AG04450 (cell line): ENCODE measurements at places on chromosomes 11 and 22.

DNA sequence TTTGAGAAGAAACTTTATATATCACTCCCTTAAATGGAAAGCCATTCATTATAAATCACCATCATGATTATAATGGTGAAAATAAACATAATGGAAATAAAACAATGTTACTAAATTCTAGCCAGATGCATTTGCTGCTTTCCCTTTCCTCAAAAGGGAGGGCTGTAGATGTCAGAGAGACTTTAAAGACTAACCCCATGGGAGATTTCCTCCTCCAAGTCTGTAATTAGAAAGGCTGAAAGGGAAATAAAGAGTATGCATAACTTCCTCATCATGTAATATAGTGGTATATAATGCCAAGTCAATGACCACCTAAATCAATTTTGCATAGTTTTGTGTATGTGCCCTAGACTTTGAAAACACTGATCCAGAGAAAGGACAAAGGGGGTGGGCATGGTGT is 6.4 kb downstream of the CD6 start:
- DNase-seq = no peak

GRCh38 chr11:12121011-12121410 is 10.6 kb downstream of the MICAL2 start:
- no peak for DNase-seq

DNA sequence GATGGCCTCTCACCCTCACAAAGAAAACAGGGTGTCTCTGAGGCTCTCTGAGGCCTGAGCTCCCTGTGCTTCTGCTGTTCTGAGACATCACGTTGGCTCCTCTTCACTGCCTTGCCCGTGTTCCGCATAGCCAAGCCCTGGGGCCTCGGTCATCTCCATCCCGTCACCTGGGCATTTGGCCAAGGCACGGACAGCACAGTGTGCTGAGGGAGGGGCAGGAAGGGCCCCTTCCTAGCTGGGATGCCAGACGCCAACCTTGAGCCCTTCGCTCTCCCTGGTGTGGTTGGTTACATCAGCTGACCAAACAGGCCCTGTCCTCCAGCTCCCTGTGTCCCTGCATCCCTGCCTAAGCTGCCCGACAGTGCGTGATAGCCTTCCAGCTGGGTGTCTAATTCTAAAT is 25.9 kb downstream of the MOV10L1 start:
- no peak for DNase-seq

DNA sequence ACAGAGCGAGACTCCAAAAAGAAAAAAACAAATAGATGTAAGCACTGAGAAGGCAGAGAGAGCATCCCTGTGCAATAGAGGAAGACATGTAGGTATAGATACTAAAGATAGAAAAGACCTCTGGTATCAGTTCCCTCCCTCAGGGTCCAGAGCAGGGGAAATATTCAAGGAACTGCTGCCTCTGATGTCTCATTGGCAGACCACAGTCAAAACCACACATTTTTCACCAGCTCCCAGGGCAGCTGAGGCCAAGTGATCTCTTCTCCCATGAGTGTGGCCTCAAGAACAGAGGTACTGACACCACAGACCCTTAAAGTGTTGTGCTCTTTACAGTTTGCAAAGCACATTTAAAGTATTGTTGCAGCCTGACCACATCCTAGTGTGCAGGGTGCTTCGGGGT is 288.5 kb downstream of the NTM start:
- no peak for DNase-seq

DNA sequence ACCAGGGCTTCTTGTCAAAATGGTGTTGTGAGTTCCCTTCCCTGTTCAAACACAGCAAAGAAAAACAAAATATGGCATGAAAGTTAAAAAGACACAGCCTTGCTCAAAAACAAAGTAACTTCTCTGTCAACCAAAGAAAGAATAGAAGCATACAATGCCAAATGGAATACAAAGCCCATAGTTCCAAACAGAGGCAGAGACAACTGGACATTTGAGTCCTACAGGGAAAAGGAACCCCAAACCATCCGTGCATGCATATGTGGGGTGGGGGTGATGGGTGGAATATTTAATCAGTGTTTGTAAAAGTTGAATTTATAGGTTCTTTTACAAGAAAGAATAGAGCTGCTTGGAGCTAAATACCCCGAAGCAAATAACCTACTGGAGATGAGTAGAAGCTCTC is 218.7 kb downstream of the FAM76B start:
- DNase-seq = no peak

- no peak for DNase-seq
Observed at GRCh38 chr11:63793161-63793560, 20.1 kb upstream of the SPINDOC start.

DNA sequence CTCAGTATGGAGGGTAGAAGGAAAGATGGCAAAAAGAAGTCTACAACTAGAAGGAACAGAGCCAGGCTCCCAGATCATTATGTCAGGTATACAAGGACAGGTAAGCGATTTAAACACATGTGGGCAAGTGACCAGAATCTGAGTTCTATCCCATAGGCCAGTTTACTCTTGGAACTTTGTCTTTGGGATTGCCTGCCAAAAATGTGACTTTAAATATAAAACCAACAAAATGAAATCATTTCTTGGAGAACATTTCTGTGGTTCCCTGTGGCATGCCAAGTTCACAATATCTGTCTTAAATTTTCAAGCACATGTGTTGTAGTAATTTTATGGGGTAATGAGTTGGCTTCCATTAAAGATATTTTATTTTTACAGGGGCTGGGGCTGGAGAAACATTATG is 141.0 kb downstream of the SLC17A6 start:
- DNase-seq = no peak

- no peak for DNase-seq
Observed at GRCh38 chr11:134734141-134734845, 322.3 kb upstream of the B3GAT1 start.

- DNase-seq = peak; percentile 70
Observed at GRCh38 chr11:76752321-76753143, 30.6 kb upstream of the TSKU start.

DNA sequence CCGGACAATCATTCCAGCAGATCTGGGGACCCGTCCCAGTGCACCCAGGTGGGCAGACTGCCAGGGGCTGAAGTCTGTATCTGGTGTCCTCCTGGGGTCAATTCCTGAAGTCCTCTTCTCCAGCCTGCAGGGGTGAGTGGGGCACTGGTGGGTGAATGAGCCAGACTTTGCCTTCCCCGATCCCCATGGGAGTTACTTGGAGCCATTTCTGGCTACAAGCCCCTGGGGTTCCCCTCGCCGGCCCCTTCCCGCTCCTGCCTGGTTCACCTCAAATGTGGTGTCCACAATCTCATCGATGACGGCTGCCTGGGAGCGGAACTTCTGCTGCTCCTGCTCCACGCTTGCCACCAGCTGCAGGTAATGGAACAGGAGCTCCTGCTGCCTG is 5.0 kb downstream of the CST6 start:
- DNase-seq = no peak

DNA sequence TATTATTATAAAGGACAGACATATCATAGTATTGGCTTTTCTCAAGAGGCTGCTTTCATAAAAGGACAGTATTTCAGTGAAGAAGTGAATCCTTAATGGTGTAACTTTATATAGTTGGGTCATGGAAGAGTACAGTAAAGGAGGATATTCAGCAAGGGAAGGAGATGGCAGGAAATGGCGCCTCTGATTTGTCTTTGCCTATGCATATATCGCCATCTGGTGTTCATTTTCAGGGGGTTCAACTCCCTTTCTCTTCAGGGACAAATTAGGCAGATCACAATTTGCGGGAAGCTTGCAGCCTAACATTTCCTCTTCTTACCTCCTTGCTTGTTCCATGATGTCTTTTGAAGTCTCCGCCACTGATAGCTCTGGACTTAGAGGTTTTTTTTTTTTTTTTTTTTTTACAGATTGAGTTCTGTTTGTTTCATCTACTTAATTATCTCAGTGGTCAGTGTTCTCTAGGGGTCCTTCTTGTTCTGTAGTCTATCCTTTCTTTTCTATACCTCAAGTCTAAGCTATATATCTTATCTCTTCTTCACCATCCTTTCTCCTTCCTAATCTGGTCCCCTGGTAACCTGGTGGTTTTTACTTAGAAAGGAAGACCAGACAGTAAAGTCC is 21.8 kb upstream of the RRM1 start:
- peak; percentile 52 for DNase-seq

GRCh38 chr11:111908639-111909305 is 2.8 kb downstream of the CRYAB start:
- no peak for DNase-seq

DNA sequence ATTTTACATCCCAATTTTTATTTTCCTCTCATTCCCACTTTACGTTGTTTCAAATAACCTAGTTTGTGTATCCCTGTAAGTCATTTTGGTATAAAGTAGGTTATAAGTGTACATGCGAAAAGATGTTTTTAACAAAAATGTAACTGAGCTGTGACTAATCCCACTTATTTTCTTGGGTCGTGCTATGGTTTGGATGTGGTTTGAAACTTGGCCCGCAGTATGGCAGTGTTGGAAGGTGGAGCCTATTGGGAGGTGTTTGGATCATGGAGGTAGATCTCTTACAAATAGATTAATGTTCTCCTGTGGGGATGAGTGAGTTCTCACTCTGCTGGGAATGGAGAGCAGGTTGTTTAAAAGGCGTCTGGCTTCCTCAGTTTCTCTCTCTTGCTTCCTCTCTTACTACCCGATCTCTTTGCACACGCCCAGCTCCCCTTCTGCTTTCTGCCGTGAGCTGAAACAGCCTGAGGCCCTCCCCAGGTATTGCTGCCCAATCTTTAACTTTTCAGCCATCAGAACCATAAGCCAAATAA is 7.2 kb downstream of the RPL27A start:
- no peak for DNase-seq

GRCh38 chr11:32385998-32386397 is 49.3 kb downstream of the WT1 start:
- DNase-seq = no peak

GRCh38 chr11:112611771-112612170 is 349.4 kb upstream of the NCAM1 start:
- DNase-seq = no peak

DNA sequence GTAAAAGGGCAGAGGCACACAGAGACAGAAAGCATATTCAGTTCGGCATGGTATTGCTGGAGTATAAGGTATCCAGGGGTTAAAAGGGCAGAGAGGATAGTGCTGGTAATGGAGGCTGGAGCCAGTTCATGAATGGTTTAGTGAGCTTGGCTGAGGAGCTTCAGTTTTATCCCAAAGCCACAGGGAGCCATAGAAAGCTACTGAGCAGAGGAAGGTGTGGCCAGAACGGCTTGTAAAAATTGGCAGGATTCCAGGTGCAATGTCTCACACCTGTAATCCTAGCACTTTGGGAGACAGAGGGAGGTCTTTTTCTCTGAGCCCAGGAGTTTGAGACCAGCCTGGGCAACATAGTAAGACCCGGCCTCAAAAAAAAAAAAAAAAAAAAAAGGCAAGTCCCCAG is 186.1 kb downstream of the MYO18B start:
- DNase-seq = no peak
